ENCODE measurements at places on chromosomes 1 and 21.
A peak's percentile ranks its signal among the peaks of the same experiment; 100 is the strongest.

DNA sequence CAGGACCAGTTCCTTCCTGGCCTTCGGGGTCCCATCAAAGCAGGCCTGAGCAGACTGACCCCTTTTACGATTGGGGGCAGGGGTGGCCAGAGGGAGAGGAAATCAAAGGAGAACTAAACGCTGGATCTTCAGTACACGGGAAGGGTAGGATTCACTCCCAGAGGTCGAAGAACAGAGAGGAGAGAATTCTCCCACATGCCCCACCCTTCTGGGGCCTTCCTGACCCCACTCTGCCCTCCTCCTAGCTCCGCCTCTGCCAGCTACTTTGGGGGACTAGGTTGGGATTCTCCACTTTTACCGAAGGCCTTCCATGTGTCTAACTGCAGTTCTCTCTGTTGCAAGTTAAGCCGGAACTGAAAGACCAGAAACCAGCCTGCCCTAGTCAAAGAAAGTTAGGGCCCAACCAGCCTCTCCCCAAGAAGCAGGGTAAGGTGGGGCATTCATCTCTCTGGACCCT lies 654 bp upstream of the ARHGEF2 start:
- DNase-seq, result no peak

DNA sequence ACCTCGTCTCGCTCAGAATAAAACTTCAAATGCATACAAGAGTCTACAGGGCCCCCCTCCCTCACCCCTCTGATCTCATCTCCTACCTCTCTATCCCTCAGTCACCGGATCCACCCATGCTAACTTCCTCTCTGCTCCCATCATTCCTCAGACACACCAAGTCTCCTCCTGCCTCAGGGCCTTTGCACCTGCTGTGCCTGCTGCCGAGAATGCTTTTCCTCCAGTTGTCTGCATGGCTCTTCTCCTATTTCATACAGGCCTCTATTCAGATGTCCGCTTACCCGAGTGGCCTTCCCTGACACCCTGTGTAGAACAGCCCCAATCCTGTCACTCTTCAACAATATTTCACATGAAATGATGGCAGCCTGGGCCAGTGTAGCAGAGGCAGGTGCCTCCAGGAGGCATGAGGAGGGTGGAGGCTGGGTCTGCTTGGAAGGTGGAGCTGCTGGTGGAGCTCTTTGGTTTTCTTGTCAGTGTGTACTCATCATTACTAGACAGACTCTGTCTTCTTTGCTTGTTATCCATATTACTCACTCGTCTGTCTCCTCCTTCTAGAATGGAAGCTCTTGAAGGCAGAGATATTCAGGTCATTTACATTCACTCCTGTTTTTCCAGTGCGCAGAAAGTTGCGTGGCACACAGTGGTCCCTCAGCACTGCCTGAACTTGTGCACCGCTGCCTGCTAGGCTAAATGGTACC lies 4.2 kb downstream of the SH2D2A start:
- DNase-seq, result no peak

- no peak for DNase-seq
Observed at GRCh38 chr21:42222821-42223390, 4.0 kb downstream of the ABCG1 start.

- DNase-seq, result no peak
Observed at GRCh38 chr1:104629589-104629988, 879.9 kb downstream of the AMY1C start.

DNA sequence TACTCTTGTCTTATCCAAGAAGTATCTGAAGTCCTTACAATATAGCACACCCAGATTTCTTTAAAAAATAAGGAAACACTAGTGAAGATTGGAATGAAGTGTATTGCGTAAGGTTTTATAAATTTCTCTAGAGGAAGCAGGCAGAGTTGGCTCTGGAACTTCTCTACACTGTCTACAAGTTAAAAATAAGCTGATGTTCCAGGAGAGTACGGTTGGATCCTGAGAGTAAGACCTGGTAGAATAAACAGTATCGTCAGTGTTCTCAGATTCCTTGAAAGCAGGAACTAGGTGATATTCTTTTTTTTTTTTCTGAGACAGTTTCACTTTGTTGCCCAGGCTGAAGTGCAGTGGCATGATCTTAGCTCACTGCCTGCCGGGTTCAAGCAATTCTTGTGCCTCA lies 107.9 kb downstream of the USP25 start:
- DNase-seq, result no peak

GRCh38 chr1:2358072-2358471 lies 33.3 kb downstream of the MORN1 start:
- no peak for DNase-seq

DNA sequence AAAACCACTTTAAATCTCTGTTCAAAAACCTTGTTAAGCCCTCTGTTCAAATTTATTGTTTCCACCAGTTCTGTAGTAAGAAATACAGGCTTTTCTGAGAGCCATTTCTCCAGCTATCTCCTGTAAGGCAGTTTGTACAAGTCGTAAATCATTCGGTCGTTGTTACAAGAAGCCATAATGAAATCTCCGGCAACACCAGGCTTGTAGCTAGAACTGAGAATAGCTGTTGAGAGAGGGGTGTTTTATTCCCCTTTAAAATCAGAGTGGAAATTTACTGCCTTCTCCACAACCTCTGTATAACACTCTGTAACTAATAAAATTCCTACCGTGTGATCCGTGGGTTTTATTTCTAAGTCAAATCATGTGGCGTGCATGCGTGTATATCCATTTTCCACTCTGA lies 335.8 kb upstream of the KAZN start:
- no peak for DNase-seq

DNA sequence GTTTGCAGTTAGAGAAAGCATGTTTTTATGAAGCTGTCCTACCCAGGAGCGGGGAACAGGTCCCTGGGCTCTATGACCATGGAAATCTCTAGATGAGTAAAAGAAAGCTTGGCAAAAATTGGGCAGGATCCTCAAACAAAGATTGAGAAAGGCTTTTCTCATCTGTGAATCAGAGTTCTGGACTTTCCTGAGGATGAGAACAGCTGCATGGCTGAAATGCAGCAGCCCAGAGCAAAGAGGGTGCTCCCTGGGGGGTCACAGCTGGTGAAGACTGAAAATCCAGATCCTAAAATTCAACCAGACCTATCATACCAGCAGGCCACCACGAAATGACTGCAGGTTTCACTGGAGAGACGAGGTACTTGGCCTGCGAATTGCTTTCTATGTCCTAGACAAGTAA lies 65.7 kb upstream of the APP start:
- DNase-seq, result no peak

GRCh38 chr1:40001456-40001855 lies 39.1 kb upstream of the CAP1 start:
- DNase-seq, result no peak

DNA sequence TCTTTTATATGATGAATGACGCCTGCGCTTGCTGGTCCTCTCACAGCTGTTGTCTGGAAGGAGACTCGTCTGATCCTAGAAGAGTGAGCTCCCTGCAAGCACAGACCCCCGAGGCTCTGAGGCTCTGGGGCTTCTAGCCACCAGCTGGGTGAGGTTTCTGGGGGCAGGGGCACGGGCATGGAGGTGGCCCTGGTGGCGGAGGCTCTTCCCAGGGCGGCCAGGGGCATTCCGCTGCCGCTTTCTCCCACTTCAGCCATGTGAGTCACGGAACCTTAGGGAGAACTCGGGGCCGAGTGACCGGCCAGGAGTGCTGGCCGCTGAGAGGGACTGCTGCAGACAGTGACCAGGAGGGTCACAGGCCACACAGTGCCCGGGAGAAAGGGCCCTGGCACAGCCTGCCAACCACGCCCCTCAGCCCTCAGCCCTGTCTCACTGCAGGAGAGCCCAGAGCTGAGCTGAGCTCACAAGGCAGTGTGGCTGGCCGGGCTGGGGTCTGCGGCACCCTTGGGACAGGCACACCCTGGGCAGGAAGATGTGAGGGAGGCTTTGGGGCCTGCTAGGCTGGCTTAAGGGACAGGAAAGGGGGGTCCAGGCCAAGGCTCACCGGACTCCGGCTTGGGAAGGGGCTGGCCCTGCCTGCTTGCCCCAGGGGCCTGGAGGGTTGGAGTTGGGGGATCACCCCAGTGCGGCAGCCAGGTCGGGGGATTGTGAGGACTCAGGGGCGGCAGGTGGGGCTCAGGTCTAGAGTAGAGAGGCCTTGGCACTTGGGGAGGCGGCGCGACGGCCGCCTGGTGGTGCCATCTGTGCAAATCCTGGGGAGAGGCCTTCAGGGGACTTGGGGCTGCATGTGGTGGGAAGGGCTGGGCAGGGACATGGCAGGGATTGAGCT lies 35.7 kb downstream of the MORN1 start:
- DNase-seq, result no peak

DNA sequence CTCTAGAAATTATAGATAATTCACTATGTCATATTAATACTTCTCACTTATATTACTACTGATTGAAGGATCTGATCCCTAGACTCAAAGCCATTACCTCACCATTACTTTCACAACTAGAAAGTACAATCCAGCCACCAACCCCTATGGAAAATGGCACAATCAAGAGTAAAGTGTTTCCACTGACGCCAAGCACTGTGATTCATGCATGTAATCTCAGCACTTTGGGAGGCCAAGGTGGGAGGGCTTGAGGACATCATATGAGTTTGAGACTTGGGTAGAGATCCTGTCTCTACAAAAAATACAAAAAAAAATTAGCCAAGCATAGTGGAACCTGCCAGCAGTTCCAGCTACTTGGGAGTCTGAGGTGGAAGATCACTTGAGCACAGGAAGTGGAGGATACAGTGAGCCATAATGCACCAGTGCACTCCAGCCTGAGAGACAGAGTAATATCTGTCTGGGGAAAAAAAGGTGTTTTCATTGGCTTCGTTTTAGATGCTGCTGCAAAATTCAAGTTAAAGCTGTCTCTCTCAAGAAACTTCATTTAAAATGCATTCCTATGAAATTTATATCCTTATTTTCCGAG lies 126.5 kb downstream of the AKT3 start:
- no peak for DNase-seq

- no peak for DNase-seq
Observed at GRCh38 chr1:53172426-53173128, 24.0 kb upstream of the CPT2 start.

DNA sequence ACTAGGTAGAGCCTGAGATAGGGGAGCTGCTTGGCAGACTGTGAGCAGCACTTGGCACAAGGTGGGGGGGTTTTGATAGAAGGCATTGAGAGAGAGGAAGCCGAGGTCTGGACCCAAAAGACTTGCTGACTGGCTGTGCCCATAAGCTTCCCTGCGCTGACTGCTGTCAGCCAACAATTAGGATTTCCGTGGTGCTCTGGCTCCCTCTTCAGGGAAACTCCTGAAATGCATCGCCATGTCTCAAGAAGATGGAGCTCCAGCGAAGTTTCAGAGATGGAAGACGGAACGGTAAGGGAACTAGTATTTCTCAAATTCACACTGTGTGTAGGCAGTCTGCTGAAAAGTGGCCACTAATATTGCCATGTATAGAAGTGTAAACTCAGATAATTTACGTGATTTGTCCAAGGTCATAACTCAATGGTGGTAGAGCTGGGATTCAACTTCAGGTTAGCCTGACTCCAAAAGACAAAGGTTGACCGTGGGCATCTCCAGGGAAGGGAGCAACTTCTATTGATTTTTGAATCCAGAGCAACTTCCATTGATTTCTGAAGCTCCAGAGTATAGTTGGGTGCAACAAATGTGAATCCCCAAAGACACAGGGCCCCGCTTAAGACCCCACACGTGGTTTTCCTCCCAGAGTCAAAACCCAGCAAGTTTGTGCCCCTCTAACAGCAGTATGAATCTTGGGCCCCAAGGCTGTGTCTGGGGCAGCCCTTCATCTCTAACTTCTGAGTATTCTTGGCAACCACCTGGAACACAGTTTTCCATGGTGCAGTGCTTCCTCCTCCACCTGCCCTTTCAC lies 44.5 kb upstream of the CRNN start:
- peak; percentile 86 for DNase-seq

GRCh38 chr1:45009956-45010854 lies 919 bp downstream of the HECTD3 start:
- peak; percentile 25 for DNase-seq

DNA sequence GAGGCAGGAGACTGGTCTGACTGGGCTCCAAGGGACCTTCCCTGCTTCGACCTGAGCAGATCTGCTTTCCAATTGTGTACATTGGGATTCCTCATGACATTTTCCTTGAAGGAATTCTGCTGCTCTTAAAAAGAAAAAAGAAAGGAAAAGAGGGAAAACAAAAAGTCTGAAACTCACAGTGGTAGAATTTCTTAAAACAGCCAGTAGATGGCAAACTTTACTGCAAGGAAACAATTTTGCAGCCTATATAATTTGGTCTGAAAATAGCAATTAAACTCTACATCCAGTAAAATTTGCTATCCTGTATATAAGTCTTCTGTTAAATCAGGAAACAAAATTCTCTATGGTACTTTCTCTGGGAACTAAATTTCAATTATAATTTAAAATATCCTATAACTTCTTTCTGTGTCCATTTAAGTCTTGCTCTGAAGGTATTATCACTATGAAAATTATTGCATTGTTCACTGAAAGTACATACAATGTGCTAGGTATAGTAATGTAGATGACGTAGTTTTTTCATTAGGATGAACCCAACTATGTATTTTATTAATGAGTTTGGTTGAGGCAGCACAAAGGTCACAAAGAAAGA lies 59.8 kb downstream of the CRB1 start:
- no peak for DNase-seq

GRCh38 chr1:163055005-163055404 lies 14.2 kb upstream of the RGS4 start:
- DNase-seq, result no peak

GRCh38 chr1:108957888-108958287 lies 5.4 kb downstream of the CLCC1 start:
- DNase-seq, result no peak

DNA sequence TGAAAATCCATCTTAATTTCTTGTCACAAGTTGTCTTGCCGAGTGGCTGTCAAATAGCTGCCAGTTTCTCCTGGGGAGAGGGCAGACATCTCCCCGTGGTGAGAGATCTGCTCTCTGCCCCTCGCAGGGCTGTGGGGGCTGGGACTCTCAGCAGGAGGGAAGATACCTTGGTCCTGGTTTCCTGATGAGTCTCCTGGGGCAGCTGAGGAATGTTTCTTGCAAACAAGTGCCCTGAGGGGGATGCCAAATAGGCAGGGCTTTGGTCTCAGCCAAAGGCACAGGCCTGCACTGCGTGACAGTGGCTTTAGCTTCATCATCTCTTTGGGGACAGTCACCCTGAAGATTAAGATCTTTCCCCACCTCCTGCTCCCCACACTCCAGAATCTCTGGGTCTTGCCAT lies 40.9 kb downstream of the SYT6 start:
- no peak for DNase-seq

- no peak for DNase-seq
Observed at GRCh38 chr21:21612466-21612865, 614.3 kb downstream of the NCAM2 start.

GRCh38 chr1:3821447-3821846 lies 25.1 kb upstream of the LRRC47 start:
- DNase-seq, result no peak

DNA sequence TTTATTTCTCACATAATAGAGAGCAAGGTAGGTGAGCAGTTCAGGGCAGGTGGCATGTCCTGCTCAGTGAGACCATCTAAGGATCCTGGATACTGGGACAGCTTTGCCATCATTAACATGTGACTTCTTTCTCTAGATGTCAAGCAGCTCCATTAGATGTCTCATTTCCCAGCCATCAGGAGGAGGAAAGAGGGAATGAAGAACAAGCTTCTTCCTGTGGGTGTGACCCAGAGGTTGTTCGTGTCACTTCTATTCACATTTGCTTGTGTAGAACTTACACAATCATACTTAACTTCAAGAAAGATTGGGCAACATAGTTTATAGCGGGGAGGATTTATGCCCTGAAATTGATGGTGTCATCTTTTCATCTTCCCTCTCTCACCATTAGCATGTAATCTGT lies 169.2 kb upstream of the B3GALT2 start:
- no peak for DNase-seq

- peak; percentile 28 for DNase-seq
Observed at GRCh38 chr1:163168053-163168452, 34.7 kb downstream of the RGS5 start.

- no peak for DNase-seq
Observed at GRCh38 chr21:38875694-38876492, 70.2 kb downstream of the ETS2 start.

All from mucosa of gallbladder (tissue), 1 donor.